ENCODE measurements at places on chromosomes 5 and 9.

DNA sequence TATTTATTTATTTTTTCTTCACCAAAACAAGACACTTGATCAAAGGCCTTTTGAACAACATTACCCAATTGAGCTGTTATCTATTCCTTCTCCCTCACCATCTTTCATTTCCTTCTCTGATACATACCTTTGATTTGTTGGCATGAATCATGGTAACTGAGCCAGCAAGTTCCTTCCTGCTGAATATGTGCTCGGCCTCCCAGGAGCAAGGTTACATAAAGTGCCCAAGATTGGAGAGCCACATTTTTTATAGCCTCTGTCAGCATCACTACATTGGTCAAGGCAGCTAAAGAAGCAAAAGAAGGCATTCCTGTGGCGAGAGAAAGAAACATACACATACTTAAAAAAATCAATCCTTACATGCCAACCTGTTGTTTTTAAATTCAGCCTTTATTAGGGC is 369.6 kb downstream of the CYLC2 start:
- no peak for DNase-seq

- DNase-seq, result no peak
These were observed 31.7 kb downstream of the SARDH start for GRCh38 chr9:133706307-133707050.

GRCh38 chr9:114888607-114889006 is 41.8 kb downstream of the TNFSF8 start:
- no peak for DNase-seq

DNA sequence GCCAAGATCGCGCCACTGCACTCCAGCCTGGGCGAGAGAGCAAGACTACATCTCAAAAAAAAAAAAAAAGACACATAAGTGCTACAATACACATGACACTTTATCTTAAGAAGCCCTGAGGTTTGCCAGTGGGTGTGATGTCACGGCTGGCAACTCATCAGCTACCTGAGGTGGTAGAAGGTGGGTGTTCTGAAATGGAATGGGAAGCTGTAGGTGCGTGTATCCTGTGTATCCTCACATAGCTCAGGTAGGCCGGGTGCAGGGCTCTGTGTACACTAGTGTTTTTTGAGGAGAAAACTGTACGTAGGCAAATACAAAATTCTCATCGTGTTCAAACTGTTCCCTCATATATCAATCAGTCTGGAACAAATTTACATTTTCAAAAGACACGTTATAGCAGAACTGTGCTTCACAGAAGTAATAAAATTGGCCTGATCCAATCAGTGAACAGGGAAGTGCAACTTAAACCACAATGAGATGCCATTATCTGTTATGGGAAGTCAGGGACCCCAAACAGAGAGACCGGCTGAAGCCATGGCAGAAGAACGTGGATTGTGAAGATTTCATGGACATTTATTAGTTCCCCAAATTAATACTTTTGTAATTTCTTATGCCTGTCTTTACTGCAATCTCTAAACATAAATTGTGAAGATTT is 10.4 kb downstream of the BICD2 start:
- DNase-seq, result no peak

- DNase-seq, result no peak
These were observed 20.3 kb downstream of the SLC45A2 start for GRCh38 chr5:33964132-33964700.

DNA sequence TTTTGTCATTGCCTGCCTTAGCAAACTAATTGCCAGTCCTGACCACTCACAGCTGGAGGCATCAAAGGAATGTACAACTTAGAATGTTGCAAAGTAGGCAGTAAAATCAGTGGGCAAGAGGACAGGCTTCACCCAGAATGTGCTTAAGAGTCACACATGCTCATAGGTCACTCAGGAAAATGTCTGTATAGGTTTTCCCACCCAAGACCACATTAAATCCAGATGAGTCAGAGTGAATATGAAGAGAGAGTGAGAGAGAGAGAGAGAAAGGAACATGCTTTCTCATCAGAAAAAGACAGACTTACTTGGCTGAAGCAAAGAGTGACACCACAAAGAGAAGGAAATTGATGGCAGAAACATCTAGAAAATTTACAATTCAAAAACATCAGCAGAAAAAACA is 37.9 kb downstream of the PLEKHG4B start:
- DNase-seq, result no peak

DNA sequence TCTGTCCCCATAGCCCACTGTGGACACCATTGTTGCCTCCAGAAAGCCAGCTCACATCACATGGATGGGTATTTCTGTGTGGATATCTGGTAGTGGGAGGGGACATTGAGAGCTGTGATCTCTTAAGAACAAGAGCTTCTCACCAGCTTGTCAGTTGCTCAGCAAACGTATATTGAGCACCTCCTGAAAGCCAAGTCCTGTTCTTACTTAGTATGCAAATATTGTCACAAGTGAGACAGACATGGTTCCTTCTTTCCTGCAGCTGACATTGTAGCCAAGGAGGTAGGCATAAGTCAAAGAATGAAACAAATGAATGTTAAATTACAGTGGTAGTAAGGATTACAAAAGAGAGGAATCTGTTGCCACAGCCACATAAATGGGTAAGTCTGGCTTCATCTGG is 3.8 kb downstream of the TCOF1 start:
- DNase-seq, result no peak

GRCh38 chr9:114250235-114250568 is 72.7 kb upstream of the ORM1 start:
- no peak for DNase-seq

- no peak for DNase-seq
These were observed 20.6 kb upstream of the F2R start for GRCh38 chr5:76695346-76695745.

GRCh38 chr5:142289708-142290576 is 34.9 kb downstream of the SPRY4 start:
- DNase-seq, result no peak

DNA sequence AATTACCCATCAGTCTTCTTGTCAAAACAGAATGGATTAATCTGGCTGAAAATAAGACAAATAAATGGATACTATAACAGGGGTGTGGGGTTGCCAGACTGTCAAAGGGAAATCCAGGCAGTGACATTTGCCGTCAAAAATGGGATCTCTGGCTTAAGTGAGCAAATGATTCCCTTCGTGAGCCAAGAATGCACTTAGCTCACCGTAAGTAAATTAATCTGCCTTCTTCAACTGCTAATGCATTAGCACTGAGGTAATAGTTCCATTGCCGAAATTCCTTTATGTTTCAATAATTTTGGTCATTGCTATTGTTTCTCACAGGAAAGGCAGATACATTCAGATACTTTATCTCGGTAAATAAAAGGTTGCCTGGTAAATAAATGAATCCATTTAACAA is 377.8 kb downstream of the KIAA0825 start:
- DNase-seq, result no peak

DNA sequence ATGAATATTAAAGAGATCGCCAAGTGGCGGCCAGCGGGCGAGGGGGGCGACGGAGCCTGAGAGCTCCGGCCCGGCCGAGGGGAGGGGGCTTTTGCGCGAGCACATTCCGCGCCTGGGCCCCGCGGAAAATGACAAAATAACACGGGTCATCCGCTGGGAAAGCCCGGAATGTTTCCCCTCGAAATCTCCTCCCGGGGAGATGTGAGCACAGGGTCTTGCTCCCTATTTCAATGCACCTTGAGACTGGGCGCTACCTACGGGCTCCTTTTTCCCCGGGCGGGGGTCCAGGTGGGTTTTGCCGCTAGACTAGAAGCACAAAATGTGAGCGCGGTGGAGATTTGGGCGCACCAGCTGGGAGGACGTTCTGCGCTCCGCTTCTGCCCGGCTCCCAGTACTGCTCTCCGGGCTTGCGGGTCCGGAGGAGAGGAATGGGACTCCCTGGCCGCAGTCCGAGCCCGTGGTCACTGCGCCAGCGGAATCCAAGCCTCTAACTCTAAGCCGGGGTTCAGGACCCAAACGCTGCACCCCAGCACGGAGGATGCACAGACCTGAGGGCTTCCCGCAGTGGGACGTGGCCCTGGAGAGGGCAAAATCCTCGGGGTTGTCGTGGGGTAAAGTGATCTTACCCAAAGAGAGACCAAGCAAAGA is 2.8 kb upstream of the PRDM12 start:
- DNase-seq, result no peak

DNA sequence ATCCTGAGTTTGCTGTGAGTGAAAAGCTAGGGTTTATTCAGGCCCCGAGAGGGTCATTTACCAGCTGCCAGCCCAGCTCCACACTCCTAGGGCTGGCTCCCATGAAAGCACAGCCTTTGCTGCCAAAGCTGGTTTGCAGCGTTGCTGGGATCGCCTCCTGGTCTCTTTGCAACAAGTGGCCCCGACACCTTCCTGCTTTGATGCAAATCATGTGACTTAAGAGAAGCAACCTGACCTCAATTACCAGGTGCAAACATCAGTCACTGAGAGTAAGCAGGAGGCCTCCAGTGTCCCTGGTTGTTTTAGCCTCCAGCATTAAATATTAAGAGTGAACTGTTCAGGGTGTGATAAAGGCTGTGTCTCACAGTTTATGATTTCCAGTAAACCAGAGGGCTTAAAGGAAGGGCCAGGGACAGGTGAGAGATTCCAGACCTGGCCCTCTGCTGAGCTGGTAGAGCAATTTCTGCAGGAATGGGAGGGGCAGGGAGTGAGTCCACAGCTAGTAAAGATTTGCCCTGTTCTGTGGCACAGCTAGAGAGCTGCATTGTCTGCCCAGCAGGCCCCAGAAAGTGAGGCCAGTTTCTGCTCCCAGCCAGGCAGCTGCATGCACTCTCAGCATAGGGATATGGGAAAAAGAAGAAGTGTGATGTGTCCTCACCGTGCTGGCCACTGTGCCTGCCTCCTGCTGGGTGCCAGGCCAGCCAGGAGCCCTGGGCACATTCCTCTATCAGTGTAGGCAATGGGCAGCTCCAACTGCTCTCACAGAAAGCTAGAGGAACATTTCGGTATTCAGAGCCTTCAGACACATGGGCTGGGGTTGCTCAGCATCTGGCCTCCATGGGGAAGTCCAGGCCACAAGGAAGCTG is 58.0 kb downstream of the SLC22A5 start:
- no peak for DNase-seq

GRCh38 chr5:79048437-79048836 is 21.0 kb downstream of the DMGDH start:
- no peak for DNase-seq

- DNase-seq, result no peak
These were observed 60.4 kb upstream of the SPRY4 start for GRCh38 chr5:142385194-142385593.

- DNase-seq, result no peak
These were observed 171.4 kb downstream of the RAPGEF6 start for GRCh38 chr5:131463656-131464055.

DNA sequence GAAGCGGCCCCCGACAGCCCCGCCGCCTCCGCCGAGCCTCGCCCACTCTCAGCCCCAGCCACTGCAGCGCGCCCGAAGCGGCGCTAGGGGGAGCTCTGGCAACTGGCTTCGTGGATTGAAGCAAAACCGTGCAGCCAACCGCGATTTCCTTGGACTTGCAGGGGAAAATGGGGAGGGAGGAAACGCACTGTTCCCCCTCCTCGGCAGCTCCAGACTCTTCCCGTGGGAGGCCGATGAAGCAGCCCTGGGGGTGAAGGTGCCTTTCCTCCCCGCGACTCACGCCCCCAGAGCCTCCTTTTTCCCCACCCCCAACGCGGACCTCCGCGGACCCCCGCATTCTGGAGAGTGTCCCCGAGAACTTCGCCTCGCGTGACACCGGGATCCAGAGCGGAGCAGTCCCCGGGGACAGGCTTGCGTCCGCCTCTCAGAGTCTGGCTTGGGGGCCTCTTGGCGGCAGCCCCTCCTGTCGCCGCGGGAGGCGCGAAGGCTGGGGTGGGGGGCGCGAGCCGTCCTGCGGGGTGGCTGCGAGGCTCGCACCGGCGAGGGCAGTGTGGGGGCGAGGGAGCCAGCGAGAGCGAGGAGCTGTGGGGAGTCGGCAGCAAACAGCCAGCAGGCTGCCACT is 3.8 kb downstream of the IER5L start:
- DNase-seq, result peak; percentile 68

GRCh38 chr9:129276486-129277230 is 98.6 kb upstream of the IER5L start:
- no peak for DNase-seq

- no peak for DNase-seq
These were observed 16.9 kb downstream of the IRF1 start for GRCh38 chr5:132473668-132474067.

- DNase-seq, result no peak
These were observed 167.3 kb downstream of the GNAQ start for GRCh38 chr9:77864211-77864889.

DNA sequence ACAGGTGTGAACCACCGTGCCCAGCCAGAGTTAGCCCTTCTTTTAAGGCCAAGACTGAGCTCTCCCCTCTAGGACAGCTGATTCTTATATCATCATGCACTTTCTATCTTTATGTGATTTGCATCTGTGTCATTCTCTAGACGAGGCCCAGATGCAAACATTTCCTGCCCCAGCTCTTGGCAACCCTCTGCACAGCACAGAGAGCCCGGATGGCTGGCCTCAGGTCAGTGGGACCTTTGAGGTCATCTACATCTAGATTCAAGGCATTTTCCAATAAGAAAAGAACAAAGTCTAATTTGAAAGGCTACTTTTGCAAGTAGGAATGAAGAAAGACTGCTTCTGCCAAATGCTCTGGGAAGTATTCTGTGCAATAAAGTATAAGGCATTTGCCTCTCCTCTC is 109.0 kb upstream of the DAB2 start:
- DNase-seq, result no peak

DNA sequence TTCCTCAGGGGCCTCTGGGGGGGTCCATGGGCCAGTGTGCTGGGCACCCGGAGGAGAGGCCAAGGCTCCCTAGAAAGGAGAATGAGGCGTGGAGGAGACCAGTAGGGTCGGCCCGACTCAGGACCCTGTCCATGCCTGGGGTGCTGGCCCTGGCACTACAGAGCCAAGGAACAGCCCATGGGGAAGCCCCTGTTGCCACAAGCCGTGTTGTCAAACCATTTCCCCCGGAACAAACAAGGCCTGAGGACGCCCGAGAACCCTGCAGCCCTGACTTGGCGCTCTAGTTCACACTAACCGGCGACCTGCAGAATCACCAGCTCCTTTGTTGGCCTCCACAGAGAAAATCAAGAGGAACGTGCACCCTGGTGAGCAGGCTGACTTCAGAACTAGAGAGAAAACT is 41.6 kb upstream of the SLC12A7 start:
- no peak for DNase-seq

DNA sequence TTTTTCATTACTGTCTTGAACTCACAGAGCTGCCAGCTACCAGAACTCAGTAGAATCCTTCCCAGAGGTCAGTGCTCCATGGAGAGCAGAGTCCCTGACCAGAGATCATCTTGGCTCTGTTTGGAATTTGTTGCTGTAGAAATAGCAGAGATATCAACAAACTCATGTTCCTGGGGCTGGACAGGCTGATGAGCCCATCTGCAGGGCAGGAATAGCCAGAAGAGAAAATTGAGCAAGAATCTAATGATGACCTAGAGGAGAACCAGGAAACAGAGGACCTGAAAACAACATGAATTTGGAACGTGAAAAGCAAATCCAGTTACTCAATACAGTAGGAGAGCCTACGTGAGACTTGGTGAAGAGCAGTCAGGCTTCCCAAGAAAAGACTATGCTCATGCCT is 437.8 kb downstream of the PLK2 start:
- DNase-seq, result no peak

GRCh38 chr9:105405514-105406131 is 42.2 kb upstream of the FSD1L start:
- DNase-seq, result no peak
